ENCODE measurements at places on chromosomes 6 and 20. TPM values are rescaled to one million over a fixed set of nuclear protein-coding genes. Genes with fewer than 3 reads are reported as not detected.

- no peak for DNase-seq
Measured at GRCh38 chr6:15363523-15364400, 117.9 kb downstream of the JARID2 start.

DNA sequence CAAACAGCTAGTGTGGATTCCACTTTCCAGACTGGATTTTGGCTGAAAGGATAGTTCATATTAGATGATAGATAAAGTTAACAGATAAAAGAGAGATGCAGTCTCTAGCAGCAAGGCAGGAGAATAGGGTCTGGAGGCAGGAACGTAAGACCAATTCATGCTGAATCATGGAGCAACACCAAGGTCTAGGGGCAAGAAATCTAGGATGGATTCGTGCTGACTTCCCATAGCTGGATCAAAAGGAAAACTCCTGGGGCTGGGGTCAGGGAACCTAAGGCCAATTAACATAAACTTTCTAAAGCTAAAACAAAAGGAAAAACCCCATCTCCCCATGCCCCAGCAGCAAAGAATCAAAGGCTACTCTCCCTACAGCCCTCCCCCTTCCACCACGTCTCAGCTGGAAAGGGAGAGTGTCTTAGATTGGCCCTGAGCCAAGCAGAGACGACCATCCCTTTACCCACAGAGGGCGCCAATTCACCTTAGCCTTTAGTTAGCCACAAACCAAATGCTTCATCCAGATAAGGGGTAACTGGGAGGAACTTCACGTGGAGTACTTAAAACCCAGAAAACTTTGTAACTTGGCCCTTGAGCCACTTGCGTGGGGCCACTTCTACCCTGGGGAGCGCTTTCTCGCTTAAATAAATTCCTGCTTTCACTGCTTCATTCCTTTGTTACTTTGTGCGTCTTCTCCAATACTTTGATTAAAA lies 7.6 kb downstream of the TREM1 start:
- DNase-seq: no peak

DNA sequence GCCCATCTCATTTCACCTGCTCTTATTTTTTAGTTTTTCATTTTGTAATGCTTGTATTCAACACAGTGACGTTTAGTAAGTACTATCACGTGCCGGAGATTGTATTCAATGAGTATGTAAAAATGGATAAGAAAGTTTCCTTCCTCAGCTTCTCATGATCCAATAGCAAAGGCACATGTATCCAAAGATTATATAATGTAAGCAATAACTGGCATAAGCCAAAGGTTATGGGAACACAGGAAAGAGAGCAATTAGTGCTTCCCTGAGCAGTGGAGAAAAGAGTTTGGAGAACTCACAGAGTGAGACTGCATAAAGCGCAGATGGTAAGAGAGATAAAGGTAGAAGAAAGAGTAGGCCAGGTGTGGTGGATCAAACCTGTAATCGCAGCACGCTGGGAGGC lies 21.8 kb upstream of the LTV1 start:
- DNase-seq: no peak

DNA sequence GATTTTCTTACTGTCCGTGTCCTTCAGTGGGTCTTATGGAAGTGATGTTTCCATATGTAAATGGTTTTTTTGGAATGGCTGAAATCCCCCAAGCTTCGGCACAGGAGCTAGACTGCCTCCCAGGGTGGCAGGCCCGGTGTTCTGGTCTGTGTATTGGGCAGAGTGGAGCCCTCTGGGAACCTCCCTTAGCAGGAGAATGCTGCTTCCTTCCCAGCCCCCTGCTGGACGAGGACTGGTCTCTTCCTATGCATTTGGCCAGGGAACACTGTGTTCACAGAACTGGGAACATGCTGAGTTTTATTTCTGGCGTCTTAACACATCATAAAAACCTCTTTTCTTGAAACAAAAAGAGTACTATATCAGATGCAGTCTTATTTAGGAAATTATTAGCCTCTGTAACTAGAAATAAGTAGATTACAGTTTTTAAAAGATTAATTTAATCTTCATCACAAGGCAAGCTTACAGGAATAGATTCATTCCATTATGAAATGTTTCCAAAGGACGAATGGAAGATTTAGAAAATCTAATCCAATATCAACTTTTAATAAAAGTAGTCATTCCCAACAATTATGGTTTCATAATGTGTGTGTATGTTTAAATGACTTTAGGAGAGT lies 56.6 kb downstream of the SYTL3 start:
- no peak for DNase-seq

FUT9 gene
- polyA plus RNA-seq: not detected

DNA sequence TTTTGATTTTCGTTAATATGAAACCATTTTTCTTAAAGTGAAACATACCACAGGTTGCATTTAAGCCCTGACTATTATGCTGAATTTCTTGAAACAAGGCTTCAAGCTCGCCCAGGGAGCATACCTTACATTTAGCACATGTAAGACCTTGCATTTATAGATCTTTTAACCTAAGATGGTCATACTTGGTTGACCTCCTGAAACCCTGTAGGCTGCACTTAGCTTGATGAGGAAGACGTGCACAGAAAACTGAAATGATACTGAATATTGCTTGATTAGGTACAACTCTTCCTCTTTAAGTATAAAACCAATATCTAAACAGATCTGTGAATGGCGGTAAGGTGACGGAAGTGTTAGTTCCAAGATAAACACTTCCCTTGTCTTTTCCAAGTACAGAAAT lies 82.2 kb downstream of the CTNNBL1 start:
- DNase-seq: no peak

HLA-DMB gene
- 0.07 TPM for polyA plus RNA-seq

DNA sequence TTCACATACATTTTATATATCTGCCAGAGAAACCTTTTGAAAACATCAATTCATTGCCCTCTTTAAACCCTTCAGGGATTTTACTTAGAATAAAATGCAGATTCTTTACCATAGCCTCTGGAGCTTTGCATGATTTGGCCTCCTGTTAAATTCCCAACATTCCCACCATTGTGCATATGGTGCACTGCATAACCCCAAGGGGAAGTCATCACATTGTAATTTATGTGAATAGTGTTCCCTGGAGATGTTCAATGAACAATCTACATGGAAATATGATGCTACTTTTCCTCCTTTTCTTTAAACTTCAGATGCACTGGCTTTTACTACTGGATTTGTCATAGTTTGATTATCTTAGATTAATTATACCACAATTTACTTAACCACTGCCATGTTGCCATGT lies 94.7 kb downstream of the PHF3 start:
- no peak for DNase-seq

DNA sequence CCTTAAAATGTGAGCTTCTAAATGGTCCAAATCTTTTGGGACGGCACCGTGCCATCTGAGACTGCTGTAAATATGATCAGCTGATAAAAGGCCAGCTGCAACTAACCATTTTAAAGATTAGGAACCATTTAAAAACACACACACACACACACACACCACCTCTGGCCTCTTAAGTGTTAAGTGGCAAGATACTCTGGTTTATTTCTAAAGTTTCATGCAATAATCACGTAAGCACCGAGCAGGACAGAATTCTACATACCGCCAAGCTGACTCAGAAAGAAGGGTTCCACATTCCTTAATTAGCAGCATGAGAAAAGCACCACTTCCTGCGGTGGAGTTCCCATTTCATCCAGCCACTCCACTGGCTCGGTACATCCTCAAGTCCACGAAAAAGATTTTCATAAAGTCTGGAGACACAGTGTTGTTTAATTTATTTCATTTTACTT lies 17.8 kb upstream of the ZNF217 start:
- peak; percentile 92 for DNase-seq

DNA sequence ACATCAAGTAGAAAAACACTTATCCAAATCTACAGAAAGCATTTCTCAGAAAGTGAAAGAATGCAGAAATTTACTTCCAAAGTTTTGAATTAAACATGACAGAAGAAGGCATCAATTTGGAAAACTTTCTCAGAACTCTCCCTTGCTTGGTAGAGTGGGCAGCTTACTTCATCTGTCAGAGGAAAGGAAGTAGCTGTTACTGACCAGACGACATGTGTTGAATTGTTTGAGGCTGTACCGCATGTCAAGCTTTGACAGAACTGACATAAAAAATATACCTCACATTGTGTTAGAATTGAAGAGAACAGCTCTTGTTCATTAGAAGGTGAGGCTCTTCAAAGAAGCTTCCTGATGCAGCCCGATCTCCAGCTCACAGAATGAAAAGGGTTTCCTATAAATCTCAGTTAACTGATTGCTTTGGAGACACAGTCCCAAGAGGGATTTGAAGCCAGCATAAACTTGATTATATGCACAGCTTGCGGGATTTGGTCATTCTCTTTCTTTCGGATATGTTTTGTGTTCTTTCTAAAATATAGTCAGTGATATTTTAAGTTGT lies 190.7 kb downstream of the PLCB1 start:
- DNase-seq: no peak

DNA sequence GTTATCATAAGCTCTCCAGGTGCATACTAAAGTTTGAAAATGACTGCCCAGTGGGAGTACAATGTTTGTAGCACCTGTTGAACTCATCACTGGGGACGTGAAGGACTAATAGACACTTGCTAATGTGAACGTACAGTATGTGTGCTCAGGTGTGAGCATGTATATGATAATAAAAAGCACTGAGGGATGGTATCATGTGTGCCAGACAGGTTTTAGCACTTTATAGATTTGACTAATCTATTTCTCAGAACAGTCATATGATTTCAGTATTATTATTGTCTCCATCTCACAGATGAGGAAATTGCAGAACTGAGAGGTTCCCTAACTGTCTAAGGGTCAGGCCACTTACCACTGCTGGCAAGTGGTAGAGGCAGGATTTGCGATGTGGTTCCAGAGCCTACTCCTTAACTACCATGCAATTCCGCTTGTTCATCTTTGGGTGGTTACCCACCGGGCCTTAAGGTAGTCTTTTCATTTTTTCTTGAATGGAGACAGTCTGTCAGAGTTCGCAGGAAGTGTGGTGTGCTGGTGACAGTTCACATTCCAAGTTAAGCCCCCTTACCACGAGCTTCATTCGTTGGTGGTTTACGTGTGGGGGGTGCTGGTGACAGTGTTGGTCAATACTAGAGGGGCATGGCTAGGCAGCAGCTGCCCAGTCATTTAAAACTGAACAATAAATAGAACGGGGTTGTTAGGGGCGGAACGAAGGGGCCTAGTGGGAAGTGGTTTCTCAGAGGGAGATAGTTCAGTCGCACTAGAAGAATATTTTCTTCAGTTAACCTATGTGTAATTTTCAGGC lies 46.8 kb downstream of the RREB1 start:
- DNase-seq: no peak

DNA sequence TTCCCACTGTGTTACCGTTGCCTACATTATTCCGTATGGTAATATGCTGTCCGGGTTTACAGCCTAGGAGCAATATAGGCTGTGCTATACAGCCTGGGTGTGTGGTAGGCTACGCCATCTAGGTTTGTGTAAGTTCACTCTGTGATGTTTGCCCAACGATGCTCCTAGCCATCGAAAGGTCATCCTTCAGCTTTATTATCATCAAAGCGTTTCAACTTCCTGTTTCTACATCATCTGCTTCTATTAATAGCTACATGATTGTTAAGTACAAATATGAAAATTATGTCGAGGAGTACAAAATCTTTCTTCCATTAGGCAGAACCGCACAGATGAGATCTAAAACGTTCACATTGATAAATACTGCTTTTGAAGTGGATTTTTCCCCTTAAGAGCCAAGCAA lies 69.9 kb downstream of the PPP1R14C start:
- DNase-seq: no peak

- DNase-seq: no peak
Measured at GRCh38 chr20:1320016-1320415, 8.9 kb downstream of the SDCBP2 start.

ACAT2 gene
- polyA plus RNA-seq: 39.9 TPM

BMP6 gene
- polyA plus RNA-seq: 0.69 TPM

VGLL2 gene
- not detected for polyA plus RNA-seq

DNA sequence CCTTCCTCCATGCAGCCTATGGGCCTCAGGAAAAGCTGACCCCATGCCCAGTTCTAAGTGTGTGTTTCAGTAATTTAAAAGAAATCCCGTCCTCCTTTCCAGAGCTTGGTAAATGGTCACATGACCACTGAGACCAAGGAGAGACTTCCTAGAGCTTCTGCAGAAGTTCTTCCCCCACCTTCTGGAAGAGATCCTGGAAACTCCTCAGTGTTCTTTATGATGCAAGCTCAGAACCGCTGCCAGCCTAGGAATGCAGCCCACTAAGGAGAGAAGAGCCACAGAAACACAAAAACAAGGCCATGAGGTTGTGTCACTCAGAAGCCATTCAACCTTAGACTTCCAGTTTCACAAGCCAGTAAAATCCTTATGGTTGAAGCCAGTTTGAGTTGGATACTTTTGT lies 348.4 kb downstream of the TPBG start:
- DNase-seq: no peak

DNA sequence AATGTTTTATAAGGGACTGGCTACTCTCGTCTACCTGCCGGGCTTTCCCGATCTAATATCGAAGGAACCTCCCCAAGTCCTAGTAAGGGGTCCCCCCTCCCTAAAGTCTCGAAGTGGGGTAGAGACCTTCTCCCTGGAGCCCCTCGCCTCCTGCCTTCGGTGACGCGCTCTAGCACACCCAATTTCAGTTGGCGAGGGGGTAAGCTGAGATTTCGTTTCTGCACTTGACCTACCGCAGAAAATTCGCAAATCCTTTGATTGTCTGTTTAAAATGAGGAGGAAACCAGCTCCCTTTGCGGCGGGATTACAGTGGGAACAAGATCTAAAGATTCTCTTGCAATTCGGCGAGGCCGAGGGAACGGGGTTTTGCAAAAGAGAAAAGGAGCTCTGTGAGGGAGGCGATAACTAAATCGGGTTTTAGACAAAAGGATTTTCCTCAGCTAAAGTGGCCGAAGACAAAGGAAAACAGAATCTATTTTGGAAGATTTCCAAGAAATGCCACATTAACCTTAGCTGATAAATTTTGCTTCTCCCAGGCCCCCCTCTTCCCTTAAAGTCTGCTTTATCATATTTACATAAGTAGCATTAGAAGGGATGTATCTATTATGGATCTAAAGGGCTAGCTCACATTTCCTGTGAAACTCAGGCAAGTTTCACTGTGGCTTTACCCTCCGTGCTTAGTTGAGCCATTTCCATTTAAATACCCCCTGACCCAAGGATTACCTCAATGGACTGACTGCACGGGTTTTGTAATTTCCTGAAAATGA lies 8.4 kb downstream of the SIM1 start:
- DNase-seq: no peak

- no peak for DNase-seq
Measured at GRCh38 chr20:3927486-3928291, 38.5 kb downstream of the PANK2 start.

DNA sequence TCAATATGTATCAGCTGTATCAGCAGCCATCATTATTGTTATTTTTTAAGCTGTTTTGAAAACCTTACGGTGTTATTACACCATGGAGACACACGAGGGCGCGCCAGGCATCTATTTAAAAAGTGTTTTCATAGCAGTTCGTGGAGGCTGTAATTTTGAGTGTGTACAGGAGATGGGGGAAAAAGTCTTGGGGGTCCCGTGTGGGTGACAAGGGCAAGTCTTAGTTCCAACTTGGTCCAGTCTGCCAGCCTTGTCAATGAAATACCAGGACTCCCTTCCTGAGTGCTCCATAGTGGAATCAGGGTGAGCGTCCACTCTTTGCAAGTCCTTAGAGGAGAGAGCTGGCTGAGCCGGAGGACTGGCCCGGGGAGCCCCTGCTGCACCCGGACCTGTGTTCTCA lies 43.3 kb downstream of the SLC2A10 start:
- DNase-seq: no peak

GRCh38 chr6:75115481-75115880 lies 90.4 kb downstream of the COL12A1 start:
- DNase-seq: no peak

CRISP2 gene
- polyA plus RNA-seq: not detected

FAXC gene
- polyA plus RNA-seq: 8.4 TPM

- no peak for DNase-seq
Measured at GRCh38 chr6:87444362-87444761, 28.4 kb upstream of the SLC35A1 start.

PI16 gene
- 0.05 TPM for polyA plus RNA-seq

ZSCAN26 gene
- 17.9 TPM for polyA plus RNA-seq
